ENCODE measurements at places on chromosomes 2 and 18. TPM values are rescaled to one million over a fixed set of nuclear protein-coding genes. Genes with fewer than 3 reads are reported as not detected.

The TUBA3E gene
- not detected for total RNA-seq

The IL36G gene
- not detected for total RNA-seq

The HPCAL1 gene
- total RNA-seq = 87.2 TPM

The FEV gene
- total RNA-seq = not detected

The SCG2 gene
- 0.39 TPM for total RNA-seq

The LYPD6 gene
- total RNA-seq = under 0.01 TPM

The SNRPD1 gene
- total RNA-seq = 13.3 TPM

The TGFBRAP1 gene
- 20.1 TPM for total RNA-seq

The C2orf66 gene
- under 0.01 TPM for total RNA-seq

The RNU2-63P gene
- total RNA-seq = 275 TPM

The ABCB11 gene
- not detected for total RNA-seq

The TMEM200C gene
- not detected for total RNA-seq

The RBKS gene
- total RNA-seq = 2.0 TPM

The TWSG1 gene
- 63.9 TPM for total RNA-seq

The ZNF385B gene
- total RNA-seq = under 0.01 TPM

The IL36RN gene
- total RNA-seq = not detected

The ACTG2 gene
- total RNA-seq = not detected

The KYNU gene
- total RNA-seq = 15.2 TPM

The NMS gene
- not detected for total RNA-seq

The CRYGD gene
- not detected for total RNA-seq

Data from subcutaneous preadipocyte (primary cell).